ENCODE measurements at places on chromosomes 7 and 10.

- DNase-seq: no peak
These were observed 939.7 kb upstream of the ZWINT start for GRCh38 chr10:57300718-57301117.

DNA sequence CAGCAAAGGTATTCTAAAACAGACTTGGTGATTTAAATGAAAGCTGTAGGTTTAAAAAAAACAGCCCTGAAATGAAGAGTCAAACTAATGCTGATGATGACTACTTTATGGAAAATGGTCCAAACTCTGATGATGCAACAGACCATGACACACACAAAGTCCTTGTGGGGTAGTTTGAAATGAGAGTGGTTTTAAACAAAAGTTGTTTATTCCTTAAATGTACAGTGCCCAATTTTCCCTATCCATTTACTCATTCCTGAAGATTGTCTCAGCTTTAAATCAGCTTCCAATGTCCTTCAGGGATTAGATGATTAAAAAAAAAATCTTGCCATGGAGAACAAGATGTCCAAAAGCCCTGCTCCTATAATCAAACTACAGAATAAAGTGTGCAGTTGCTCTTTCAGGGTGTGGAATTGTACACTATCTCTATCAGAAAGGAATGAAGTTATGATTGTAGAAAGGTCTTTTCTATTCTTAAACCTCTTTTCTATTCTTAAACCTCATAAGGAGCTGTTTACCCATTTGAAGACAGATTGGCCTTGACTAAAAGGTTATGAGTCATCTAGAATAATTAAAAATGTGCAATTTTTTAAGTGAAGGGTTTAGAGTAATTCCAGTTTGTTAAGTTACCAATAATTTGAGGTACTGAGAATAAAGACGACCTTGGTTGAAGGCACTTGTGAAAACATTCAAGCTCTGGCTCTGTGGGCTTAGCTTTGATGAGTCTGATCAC, 70.2 kb upstream of the ITGA8 start:
- DNase-seq: no peak

- DNase-seq: no peak
These were observed 3.7 kb upstream of the MCU start for GRCh38 chr10:72688208-72688651.

- no peak for DNase-seq
These were observed 1.0 kb downstream of the CRTAC1 start for GRCh38 chr10:98029149-98030092.

DNA sequence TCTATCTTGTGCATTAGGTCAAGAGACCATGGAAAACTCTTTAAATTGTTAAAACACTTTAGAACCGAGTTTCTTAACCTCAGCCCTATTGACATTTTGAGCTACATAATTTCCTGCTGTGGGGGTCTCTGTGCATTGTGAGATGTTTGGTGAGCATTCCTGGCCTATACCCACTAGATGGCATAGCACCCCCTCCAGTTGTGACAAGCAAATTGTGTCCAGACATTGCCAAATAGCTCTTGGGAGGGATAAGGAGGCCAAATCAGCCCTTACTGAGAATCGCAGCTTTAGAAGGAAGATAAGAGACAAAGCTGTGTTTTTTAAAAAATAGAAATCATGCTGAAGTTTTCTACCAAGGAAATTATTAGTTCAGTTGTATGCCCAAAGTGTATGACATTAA, 1158.5 kb upstream of the C7orf33 start:
- no peak for DNase-seq

GRCh38 chr10:112789248-112789647, 160.8 kb upstream of the TCF7L2 start:
- no peak for DNase-seq

DNA sequence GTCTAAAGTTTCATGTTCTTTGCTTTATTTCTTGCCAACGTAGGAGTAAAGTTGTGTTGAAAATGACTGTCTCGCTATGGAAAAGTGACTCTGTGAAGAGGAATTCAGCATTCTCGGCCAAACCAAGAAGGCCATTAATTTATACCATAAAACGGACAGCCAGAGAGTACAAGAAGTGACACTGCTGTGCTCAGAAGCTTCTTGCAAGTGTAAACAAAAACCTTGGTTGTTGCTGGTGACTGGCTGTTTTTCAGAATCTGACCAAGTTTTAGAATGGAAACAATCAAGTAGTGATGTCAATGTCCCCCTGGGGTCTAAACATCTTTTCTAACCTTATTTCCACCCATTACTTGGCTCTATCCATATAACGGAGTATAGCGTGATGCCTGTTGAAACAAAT, 201.9 kb downstream of the INHBA start:
- no peak for DNase-seq

- no peak for DNase-seq
These were observed 6.2 kb downstream of the PLXNA4 start for GRCh38 chr7:132569884-132570614.

GRCh38 chr7:3301449-3301731, 338 bp downstream of the SDK1 start:
- no peak for DNase-seq

DNA sequence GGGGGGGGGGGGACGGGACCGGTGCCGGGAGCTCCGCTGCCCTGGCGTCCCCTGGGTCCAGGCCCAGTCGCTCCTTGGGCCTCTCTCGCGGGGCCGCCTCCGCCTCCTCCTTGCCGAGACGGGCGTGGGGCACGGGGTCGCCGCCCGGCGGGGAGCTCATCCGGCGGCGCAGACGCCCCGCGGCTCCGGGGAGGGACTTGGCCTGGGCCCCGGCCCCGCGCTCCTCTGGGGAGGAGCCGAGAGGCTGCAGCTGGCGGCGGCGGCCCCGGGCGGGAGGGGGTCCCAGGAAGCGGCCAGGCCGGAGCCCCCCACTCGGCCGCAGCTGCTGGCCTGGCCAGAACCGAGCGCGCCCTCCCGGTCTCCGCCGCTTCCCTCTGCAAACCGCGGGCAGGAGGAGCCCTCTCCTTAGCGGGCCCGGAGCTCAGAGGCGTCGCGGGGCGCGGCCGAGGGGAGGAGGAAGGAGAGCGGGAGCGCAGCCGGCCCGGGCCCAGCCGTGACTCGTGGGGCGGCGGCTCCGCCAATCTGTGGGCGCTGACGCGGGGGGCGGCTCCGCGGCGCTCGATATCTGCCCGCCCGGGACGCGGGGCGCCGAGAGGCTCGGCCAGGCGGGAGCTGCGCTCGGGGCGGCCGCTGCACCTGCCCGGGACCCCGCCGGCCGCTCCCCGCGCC, at the start of gene FAM20C:
TSS of gene FAM20C (plus strand) at position 591 of the 669 bp plus-strand sequence. CDS start 629 bp downstream, outside the sequence.
- DNase-seq: peak; percentile 38

DNA sequence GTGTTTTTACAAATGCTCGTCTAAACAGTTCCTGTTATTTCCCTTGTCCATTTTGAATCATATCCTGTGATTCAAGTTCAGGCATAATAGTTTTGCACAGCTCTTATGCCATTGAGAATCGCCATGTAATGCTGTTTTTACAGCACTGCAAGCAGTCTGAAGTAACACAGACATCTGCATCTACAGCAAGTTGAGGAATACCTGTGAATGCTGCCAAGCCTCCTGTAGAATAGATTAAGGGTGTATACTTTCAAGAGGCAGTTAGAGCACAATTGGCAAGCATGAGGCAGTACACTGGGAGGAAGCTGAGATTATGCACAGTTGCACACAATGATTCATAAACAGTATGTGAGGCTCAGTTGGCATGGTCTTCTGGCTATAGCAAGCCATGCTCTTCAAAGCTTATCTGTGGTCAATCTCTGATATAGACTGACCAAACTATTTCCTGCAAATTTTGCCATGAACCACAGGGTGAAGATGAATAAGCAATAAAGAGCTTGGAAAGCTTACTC, 121.9 kb upstream of the AKR1E2 start:
- DNase-seq: no peak

- DNase-seq: peak; percentile 89
These were observed 79.1 kb upstream of the MPP7 start for GRCh38 chr10:28381903-28382347.

DNA sequence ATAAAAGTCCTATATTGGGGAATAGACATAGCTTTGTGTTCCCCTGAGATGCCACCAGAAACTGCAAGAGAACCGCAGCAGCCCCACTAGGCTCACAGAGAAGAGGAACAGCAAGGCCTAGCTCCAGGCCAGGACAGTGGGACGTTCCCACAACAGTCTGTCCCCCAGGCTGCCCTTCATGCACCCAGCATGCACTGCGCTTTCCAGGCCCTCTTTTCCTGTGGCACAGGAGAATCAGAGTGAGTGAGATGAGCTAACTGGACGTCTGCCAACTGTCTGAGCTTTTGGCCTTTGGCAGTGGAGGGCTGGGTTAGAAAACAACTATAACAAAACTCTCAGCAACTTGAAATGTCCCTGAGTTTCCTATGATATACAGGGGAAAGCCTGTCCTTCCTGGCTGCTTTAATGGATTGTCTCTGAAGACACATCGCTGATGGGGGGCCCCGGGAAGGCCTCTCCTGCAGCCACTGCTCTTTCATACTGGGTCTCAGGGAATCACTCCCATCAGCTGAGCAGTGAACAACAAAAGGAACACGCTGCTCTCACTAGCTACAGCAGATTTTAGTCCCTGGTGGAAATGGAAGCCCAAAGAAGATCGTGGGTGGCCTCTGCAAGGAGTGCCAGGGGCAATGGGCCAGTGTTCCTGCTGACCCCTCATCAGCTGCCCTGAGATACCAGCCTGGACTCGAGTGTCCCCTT, 53.5 kb downstream of the PODXL start:
- no peak for DNase-seq

DNA sequence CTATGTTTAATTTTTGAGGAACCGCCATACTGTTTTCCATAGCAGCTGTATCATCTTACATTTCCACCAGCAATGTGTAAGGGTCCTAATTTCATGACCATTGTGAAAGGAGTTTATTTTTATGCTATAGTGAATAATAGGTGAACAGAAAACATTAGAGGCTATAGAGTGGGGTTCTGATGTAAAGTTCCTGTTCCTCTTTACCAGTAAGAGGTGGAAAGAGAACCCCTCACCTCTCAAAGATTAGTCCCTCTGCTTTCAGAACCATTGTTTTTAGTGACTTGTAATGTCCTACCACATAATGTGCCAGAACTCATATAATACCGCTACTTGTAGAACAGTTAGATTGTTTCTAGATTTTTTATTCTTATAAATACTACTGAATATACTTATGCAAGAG, 34.2 kb downstream of the SUFU start:
- no peak for DNase-seq

DNA sequence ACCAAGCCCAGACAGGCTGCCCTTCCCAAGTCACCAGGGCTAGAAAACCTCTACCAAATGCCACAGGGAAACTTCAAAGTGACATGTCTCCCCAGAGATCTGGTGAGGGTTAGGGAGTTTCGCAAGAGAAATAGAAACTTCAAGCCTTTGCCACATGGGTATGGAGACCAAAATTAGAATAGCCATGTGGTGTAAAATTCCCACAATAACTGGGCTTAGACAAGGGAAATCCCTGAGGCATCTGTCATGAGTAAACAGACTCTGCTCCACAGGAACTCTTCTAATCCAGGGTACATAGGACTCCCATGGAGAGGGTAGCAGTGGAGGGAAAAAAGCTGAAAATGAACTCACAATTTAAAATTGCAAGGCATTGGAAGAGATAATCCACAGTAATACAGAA, 14.3 kb downstream of the ADAM12 start:
- no peak for DNase-seq

GRCh38 chr7:64463636-64464375, 99.1 kb downstream of the ZNF680 start:
- DNase-seq: peak; percentile 19

DNA sequence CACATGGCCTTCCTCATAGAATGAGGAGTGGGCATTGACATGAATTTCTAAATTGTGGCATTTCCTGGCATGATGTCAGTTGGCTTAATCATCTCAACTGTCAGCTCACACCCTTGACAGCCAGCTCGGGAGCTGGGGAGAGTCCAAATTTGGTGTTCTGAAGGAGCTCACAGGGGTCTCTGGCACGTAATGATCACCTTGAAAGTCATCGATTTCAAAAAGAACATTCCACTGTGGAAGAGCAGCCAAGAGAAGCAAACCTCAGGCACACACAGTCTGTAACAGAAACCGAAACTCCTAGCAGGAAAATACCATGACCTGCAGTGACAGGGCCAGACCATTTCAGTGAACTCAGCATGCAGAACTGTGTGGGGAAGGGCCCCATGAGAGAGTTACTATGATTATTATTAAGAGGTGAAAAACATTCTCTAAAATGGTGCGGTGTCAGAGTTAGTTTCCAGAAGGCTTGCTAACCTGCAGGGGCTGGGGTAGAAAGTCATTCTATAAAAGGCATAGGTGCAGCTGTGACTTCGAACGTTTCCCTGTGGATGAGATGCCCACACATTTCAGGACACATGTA, 26.4 kb upstream of the KLF6 start:
- DNase-seq: peak; percentile 76

- DNase-seq: no peak
These were observed 38.1 kb downstream of the GLRX3 start for GRCh38 chr10:130174328-130174727.

GRCh38 chr7:127514499-127514898, 70.9 kb downstream of the GCC1 start:
- no peak for DNase-seq

DNA sequence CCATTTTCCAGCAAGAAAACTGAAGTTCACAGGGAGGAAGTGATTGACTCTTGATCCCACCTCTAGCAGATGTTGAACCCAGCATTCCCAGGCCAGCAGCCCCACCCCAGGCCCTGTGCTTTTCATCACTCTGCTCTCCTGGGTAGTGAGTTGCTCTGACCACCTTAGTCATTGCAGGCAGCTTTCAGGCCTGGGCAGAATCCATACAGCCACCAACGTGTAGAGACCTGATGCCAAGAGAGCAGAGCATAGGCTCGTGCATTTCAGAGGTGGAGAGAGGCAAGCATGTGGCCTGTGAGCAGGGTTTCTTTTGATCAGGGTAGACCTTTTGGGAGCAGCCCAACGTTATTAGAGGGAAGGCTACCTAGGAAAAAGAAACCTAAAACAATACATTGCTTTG, 334.6 kb downstream of the PTEN start:
- no peak for DNase-seq

- DNase-seq: no peak
These were observed 63.7 kb upstream of the AOAH start for GRCh38 chr7:36787933-36788378.

- DNase-seq: no peak
These were observed 49.8 kb downstream of the NUDCD3 start for GRCh38 chr7:44440577-44441078.

GRCh38 chr10:78904196-78904595, 164.6 kb upstream of the ZMIZ1 start:
- DNase-seq: no peak

Measured in activated T-cell treated with anti-CD3 and anti-CD28 coated beads, Interleukin-2, amount 50 U/mL, for 48 hours (primary cell).